ENCODE measurements at places on chromosomes 12 and 14.

- DNase-seq, result no peak
These were observed 45.2 kb downstream of the RDH12 start for GRCh38 chr14:67746927-67747326.

- no peak for DNase-seq
These were observed 54.6 kb upstream of the CCDC175 start for GRCh38 chr14:59631237-59631636.

DNA sequence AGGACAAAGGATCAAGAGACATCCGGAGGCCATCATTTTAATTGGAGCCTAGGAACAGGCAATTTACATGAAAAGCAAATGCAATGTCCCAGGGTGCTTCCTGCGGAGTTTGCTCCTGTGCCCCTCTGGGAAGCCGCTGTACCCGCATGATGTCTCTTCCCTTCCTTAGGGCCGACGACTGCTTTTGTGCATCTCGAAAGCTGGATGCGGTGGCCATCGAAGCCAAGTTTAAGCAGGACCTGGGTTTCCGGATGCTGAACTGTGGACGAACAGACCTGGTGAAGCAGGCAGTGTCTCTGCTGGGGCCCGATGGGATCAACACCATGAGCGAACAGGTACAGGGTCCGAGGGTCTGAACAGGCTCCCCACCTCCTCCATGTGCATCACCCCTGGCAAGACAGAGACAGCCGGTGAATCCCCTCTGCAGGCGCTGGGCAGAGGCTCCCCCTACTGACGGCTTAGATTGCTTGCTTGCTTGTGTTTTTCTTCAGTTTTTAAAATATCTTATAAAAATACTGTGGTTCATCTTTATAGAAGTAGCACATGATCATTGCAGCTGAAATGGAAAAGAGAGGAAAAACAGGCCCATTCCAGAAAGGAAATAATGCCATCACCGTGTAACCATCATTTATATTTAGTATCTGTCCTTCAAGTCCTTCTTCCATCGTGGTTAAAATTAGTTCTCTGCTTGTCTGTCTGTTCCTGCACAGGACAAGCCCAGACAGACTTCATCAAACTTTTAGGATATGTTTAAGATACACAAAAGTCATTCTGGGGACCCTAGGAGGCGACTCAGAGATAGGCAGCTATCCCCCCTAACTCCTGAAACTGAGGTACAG lies 75.4 kb upstream of the PWP1 start:
- DNase-seq, result no peak

GRCh38 chr14:35386673-35387125 lies 17.9 kb downstream of the NFKBIA start:
- DNase-seq, result no peak

DNA sequence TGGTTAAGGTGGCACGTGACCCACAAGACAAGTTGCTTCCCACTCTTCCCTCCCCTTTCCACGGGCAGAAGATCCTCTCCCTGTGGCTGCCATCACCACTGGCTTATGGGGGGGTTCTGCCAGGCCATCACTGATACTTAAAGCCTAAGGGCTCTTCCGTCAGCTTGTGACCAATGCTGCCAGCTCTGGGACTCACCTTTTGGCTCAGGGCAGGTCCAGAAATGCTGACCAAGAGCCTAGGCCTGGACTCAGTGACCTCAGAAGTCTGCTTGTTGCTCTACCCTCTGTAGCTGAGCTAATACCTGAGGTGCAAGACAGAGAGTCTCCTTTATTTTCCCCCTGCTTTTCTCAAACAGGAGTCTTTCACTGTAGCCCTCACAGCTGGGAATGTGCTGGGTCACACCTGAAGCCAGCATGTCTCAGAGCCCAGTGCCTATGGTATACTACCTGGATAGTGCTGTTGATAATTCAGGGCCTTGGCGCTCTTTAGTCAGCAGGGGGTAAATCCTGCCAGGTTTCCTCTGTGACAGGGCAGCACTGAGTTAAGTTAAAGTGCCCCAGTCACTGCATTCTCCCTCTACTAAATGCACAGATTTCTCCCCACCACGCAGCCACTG lies 19.7 kb downstream of the FGD4 start:
- DNase-seq, result no peak
